ENCODE measurements at places on chromosomes 6 and 20.

DNA sequence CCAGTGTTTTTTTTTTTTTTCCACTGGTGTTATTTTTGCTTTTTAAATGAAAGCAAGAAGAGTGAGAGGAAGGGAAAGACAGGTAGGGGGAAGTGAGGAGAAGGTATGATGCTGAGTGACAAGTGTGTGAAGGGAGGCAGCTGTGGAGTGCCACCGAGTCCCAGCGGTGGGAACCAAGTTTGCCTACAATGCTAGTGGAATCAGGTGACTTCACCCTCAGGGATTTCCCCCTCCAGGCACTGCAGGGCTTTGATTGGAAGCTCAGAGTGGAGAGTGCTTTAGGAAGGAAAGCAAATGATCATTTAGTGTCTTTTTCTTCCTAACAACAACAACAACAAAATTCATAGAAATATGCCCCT lies 120.5 kb upstream of the ENPP5 start:
- DNase-seq = no peak

GRCh38 chr6:2940851-2941250 lies 30.5 kb downstream of the SERPINB6 start:
- no peak for DNase-seq

- DNase-seq = peak; percentile 20
Observed at GRCh38 chr6:136244061-136244616, 6.0 kb downstream of the MTFR2 start.

DNA sequence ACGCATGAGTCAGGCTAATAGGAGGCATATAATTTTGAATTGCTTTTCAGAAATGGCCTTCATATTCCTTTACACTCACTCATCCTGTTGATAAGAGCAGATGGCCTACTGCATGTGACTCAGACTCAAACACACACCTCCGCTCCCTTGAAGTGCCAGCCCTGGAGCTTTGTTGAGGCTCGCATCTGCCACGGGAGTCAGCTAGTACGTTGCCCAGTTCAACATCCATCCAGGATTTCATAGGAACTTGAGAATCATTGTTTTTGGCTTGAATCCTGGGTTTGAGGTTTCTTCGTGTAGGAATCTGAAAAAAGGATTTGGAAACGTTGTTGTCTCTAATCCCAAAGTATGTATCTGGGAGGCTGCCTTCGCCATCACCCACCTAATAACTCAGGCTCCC lies 87.4 kb upstream of the JAG1 start:
- no peak for DNase-seq

GRCh38 chr20:43711098-43711654 lies 15.6 kb downstream of the GTSF1L start:
- no peak for DNase-seq

DNA sequence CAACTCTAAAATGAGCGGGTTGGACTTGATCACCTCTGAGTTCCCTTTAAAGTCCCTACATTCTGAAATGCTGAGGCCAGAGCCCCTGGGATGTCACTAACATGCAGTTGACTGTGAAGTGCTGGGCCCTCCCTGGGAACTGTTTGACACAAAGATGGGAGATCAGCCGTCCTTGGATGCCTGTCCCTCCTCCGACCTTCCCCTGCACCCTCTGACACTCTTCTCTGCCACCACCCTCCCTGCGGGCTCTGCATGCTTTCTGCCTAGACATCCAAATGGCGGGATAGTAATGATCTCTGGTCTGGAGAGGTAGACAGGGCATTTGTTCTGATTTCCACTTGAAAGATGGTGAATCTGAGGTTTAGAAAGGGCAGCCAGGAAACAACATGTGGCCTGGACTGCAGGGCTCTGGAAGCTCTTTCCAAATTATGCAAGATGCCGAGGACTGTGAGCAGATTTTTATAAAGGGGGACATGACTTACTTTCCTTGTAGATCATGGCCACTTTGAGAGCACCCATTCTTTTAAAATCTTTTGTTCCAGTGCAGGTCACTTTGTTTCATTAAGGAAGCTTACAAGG lies 113.2 kb downstream of the ZDHHC14 start:
- no peak for DNase-seq

GRCh38 chr6:134477991-134478635 lies 160.2 kb upstream of the SGK1 start:
- no peak for DNase-seq

DNA sequence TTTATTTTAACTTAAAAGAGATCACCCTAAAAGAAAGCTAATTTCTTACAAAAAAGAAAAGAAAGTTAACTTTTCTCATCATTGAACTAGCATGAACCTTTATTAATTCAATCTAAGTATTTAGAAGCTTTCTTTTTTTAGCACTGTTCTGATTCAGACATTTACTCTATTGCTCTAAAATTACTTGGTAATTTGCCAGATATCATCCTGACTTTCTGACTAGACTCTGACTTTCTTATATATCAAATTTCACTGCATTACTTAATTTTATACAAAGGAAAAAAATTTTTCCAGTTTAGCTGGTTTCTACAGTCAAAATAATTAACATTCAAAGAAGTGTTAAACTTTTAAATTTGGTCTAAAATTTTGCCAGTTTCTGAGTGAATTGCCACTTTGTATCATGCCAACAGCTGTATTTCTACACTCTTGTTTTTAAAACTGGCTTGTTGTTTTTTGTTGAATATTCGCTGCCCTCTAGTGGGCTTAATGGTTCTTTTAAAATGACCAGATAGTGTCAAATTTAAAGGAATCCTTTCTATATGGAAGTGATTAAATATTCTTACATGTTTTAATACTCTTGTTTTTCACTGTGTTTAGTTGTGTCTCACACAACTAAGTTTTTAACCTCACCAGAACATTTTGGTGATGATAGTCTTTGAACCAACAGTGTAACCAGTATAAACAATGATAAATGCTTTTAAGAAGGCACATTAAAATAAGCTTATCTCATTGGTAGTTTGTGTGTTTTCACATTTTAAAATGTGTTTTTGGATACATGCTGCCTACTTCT lies 102.0 kb downstream of the POPDC3 start:
- peak; percentile 79 for DNase-seq

DNA sequence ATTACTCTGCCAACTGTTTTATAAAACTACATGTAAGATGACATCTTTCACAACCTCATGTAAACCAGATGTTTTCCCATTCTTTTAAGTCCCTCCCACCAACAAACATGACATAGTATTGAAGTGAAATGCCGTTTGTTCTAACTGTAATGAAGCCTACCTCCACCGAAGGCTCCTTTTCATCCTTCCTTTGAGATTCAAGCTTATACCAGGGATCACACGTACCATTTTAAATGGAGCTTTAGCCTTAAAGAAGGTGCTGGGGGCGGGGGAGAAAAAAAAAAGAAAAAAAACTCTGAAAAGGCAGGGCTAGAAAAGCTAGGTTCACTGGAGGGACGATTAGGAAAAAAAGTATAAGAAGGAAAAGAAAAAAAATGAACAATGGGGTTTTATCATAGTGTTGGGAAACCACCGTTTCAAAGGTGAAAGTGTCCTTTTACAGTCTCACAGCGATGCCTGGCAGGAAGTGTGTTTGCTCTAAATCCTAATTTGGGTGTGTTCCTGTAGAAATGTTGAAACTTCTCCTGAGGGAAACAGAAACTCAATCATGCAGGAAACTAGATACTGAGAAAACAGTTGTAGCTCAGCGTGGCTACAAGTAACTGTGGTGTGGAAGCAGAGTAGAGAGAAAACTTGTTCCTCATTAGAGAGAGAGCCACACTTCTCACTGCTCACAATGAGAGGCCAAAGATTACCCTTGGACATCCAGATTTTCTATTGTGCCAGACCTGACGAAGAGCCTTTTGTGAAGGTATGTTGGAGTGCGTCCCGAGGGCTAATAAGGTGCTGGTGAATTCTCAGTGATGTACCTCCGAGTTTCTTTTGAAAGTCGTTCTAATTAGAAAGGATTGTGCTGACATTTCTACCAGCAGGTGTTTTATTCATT lies 37.6 kb upstream of the HINT3 start:
- DNase-seq = peak; percentile 73

DNA sequence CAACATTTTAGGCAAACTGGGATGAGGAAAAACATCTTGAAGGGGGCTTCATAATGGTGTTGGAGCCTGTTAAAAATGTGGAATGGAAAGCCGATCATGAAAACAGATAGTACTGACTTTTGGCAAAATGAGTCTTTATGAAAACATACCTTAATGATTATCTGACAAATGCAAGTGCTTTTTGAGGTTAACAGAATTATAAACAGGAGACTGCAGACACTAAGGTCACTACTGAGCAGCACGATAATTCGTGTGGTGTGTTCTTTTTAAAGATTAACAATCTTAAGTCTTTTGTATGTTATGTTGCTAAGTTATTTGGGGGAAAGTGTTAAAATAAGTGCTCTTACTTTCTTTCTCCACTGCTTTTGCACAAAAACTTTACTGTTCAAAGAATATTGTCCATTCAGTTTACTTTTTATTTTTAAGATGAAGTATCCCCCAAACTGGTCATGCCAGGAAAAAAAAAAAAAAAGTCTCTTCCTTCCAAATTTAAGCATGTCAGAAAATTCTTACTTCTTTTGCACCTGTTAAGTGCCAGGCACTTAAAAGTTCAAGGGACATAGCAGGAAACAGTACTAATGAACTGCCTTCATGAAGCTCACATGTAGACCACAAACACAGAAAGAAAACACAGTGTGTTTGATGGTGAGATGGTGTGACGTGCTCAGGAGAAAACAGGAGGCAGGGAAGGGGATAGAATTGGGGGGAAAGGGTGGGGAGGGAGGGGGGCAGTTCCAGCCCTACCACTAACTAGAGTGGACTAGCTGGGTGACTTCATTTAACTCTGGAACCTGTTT lies 73.2 kb downstream of the CDYL start:
- DNase-seq = no peak

- DNase-seq = peak; percentile 47
Observed at GRCh38 chr6:156976216-156977127, 199.3 kb downstream of the ARID1B start.

- no peak for DNase-seq
Observed at GRCh38 chr6:112038268-112038667, 15.6 kb upstream of the CCN6 start.

GRCh38 chr6:155402656-155403304 lies 52.9 kb downstream of the NOX3 start:
- DNase-seq = no peak
